ENCODE measurements at places on chromosomes 12 and 14.

DNA sequence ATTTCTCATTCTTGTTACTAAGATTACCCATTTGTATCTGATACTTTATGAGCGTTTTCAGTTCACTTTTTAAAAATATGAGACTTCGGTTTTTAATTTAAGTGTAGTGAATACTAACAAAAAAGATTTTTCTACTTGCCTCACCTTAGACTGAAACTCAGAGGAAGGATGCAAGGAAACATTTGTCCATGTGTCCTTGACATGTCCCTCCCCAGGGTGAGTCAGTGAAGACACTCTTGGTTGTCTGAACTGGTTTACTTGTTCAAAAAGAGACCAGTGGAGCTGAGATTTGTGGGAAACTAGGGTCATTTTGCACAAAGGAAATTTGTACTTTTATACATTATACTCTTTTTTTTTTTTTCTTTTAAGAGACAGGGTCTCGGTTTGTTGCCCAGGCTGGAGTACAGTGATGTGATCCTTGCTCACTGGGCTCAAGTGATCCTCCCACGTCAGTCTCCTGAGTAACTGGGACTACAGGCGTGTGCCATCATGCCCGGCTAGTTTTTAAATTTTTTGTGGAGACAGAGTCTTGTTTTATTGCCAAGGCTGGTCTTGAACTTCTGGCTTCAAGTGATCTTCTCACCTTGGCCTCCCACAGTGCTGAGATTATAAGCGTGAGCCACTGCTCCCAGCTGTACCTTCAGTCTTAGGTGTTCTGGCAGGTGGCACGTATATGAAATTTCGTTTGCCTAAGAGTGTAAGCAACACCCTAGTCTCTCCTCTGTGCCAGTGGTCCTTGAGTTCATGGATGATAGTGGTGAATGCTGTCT, 56.7 kb downstream of the PPFIBP1 start:
- DNase-seq = no peak

DNA sequence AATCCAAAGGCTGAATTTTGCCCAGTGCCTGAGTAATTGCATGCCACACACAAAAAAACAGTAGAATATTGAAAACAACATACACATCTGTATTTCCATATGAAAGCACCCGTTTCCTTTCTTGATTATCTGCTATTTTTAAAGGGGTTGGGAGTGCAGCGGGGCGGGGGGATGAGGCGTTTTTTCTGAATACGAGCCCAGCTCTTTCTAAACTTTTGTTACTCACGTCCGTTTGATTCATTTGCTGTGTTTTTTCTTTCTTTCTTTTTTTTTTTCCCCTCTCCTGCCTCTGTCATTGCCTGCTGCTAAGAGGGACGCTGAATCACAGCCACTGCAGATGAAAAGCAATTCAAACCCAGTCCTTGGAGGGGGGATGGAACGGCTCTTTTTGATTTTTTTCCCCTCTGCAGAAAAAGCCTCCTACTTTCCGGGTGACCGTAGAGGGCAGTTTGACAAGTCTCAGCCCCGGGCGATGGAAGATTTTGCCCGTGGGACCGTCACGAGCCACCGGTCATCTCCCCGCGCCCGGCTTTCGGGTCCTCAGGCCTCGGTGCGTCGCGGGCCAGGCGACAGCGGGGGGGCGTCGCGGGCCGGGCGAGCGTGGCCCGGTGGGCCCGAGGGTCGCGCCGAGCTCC, 572 bp upstream of the RASSF8 start:
- DNase-seq = peak; percentile 68

GRCh38 chr14:101737414-101738339, 23.8 kb upstream of the PPP2R5C start:
- DNase-seq = no peak

DNA sequence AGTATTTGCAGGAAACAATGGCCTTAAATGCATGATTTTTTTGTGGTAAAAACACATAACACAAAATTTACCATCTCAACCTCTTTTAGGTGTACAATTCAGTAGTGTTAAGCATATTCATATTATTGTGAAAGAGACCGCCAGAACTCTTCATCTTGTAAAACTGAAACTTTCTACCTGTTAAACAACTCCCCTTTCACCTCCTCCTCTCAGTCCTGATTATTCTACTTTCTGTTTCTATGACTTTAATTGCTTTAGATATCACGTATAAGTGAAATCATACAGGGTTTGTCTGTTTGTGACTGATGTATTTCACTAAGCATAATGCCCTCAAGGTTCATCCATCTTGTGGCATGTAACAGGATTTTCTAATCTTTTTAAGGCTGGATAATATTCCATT, 353.4 kb downstream of the ADAMTS20 start:
- DNase-seq = no peak

DNA sequence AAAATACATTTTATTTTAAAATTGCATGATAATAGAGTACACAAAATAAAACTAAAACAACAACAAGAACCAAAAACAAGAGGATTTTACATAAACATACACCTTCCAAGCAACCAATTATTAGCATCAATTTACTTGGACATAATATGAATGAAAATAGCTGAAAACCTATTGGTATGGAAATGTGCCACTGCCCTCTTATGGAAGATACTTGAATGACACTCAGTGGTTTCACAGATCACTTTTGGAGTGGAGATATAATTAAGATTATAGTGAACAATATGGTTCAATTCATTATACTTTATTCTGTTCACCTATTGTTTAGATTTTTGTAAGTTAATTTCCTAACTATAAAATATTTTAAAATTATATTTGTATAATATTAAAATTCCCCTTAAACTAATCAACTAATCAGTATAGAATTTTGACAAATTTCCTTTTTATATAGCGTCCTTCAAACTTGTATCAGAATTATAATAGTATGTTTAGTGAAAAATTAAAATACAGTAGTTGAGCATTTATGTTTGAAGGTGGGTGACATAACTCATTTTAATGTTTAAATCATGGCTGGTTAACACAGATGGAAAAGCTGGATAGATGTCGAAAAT, 70.1 kb downstream of the SLC6A15 start:
- peak; percentile 37 for DNase-seq

DNA sequence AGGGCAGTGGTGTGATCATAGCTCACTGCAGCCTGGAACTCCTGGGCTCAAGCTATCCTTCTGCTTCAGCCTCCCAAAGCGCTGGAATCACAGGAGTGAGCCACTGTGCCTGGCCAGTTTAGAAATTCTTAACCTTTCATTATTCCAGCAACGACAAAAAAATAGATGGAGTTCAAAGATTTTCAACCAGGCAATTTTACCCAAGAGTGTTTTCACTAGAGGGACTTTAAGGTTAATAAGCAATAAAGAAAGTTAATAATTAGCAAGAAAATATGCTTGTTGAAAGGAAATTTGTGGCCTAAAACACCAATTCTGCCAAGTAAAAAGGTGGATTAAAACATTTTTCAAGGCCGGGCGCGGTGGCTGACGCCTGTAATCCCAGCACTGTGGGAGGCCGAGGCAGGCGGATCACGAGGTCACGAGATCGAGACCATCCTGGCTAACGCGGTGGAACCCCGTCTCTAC, 14.8 kb downstream of the CDKL1 start:
- no peak for DNase-seq

DNA sequence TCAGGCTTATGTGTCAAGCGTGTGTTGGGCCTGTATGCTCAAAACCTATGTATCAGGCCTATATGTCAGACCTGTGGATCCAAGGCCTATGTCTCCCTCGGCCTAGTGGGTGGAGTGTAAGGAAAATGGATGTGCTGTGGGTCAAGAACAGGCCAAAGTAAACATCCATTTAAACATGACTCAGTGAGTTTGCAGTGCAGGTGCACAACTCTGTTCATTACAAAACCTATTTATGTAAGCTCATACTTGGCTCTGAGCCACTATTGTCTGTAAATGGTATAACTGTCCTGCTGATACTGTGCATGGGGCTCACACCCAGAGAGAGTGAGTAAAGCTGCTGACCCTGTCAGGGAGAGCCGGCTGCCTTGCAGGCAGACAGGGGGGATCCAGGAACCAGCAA, 249.7 kb upstream of the AVPR1A start:
- no peak for DNase-seq

- no peak for DNase-seq
These were observed 18.9 kb downstream of the DNAL1 start for GRCh38 chr14:73663548-73664212.

- no peak for DNase-seq
These were observed 16.9 kb upstream of the FAM222A start for GRCh38 chr12:109696485-109697269.

GRCh38 chr12:39846971-39847650, 227.5 kb upstream of the ABCD2 start:
- DNase-seq = no peak

DNA sequence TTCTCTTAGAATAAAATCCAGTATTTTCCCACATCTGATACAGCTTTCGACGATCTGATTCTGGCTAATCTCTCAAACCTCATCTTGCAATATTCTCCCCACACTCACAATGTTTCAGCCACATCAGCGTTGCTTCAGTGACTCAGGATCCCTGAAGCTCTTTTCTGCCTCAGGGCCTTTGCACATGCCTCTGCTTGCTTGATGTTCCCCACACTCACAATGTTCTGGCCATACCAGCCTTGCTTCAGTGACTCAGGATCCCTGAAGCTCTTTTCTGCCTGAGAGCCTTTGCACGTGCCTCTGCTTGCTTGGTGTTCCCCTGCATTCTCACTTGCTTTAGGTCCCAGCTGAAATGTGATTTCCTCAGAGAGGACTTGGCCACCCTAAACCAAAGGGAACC, 2.6 kb downstream of the C12orf42 start:
- DNase-seq = no peak

DNA sequence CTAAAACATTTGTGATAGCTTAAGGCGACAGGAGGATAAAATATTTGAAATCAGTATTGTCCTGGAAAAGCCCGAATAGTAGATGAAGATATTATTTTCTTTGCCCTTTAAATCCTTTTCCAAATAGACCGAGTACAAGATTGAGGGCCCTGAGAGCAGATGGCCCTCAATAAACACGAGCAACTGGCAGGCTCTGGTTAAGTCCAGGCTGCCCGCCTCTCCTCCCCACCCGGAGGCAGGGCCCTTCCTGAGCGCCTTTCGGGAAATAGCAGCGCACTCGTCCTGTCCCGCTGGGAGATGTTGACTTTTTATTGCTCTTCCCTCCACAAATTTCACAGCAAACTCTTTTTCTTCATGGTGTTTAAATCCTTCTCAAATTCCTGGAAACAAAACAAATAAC, 50.8 kb upstream of the MAX start:
- DNase-seq = no peak

DNA sequence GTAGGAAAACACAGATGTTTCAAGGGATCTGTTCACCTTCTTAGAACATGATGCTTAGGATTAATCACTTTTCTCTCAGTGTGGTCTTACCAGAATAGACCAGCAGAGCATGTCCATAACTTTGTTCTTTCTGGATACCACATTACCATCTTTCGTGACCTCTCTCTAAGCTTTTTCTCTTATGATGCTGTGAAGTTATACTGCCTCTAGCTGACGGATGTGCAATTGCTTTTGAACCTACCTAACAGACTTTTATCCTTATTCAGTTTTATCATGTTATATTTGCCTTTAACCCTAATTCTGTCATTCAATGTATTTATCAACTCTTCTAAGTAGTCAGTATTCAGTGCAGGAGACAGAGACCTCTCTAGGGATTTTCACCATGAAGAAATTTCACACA, 246.7 kb downstream of the DACT1 start:
- no peak for DNase-seq

DNA sequence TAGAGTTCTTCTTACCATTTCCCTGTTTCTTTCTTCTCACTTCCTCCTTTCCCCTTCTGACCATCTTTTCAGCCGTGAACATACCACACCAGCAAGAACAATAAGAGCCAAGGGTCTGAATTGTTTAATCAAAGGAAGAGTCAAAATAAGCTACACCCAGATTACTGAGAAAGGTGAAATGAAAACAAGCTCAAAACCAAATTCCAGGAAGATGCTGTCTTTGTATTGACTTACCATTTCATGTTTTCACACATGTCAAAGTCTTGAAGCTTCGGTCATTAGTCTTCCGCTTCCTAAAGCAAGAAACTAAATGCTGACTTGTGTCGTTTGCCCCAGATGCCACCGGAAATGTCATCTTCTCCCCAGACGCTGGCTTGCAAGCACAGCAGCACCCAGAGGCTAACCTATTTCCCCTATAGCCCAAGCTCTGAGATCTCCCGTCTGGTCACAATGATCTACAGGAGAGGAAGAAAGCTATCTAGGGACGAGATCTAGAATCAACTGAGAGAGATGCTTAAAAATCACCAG, 136.5 kb upstream of the AMIGO2 start:
- no peak for DNase-seq

DNA sequence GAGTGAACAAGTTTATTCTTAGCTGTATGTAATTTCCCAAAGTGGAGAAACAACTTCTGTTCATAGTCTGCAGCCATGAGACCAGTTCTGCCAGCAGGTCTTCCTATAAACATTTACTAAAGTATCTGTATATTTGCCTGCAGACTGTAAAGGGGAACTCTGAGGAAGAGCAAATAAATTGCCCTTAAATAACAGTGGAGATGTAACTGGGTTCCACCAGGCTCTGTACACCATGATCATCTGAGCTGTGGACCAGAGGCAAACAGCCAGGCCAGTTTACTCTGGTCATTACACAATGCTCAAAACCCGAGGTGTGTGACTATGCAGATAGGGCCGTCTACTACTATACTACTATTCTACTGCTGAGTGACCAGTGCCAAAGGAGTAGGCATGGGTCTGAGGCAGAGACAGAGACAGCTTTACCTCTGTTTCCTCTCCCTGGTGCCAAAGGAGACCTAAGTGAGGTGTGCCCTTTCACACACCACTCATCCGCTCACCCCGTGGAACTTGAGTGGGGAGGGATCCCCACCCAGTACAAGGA, 21.1 kb upstream of the CERS5 start:
- DNase-seq = no peak

DNA sequence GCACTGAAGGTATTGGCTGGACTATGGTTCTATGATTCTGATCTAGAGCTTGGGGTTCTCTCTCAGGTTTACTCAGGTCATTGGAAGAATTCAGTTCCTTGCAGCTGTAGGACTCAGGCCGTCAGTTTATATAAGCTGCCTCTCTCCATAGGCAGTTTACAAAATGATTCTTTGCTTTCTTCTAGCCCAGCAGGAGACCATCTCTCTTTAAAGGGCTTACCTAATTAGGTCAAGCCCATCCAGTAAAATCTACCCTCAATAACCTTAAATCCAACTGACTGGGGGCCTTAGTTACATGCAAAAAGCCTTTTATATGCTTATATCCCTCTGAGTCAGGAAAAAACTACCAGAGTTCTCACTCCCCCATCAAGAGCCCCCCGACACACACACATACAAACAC, 80.5 kb upstream of the GARIN6 start:
- no peak for DNase-seq

Measured in renal pelvis (tissue), 12 donors.